ENCODE measurements at places on chromosomes 5 and 9. TPM values are rescaled to one million over a fixed set of nuclear protein-coding genes. Genes with fewer than 3 reads are reported as not detected.

Gene GAPT
- total RNA-seq, result 0.44 TPM

Gene LHFPL2
- total RNA-seq, result 33.3 TPM

Gene PDGFRB
- total RNA-seq, result 108 TPM

Gene CRAT
- total RNA-seq, result 42.1 TPM

Gene NIPAL4
- 49.8 TPM for total RNA-seq

Gene IRX1
- not detected for total RNA-seq

Gene ZNF608
- 29.6 TPM for total RNA-seq

Gene SV2C
- total RNA-seq, result 0.60 TPM

Gene SGCD
- total RNA-seq, result 2.8 TPM

GRCh38 chr5:52995095-52995494, 5.9 kb downstream of the ITGA2 start:
- no peak for DNase-seq

DNA sequence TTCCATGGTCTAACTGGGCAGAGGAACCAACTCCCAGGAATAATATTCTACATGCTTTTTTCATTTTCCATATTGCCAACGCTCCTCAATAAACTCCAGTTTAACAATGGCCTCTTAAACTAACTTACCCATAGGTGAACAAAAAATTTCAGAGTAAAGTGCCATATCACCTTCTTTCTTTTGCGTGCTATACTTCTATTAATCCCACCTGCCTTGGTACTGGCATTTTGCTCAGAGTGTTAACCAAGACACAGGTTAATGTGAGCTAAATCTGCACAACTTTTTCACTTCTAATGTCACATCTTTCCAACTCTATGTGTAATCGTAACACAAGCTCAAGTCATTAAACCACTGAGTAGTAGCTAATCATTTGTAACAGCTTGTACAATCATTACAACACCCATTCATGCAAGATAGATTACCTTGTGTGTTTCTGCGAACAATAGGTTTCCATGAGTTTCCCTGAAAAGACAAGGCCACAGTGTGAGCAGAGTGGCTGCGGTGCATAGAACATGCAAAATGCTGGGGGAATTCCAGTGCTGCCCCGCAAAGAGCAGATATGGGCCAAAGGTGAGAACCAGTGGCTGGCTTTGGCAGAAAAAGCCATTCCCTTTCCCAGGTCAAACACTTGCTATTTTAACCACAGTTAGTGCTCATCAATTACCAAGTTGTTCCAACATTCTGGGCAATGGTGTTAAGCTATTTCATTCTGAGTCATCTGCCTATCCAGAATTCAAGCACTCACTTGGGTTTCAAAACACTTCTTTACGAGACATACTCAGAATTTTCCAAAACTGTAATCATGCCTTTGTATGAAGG, 42.8 kb downstream of the TIMD4 start:
- no peak for DNase-seq

GRCh38 chr5:83844449-83845068, 123.9 kb upstream of the HAPLN1 start:
- no peak for DNase-seq

DNA sequence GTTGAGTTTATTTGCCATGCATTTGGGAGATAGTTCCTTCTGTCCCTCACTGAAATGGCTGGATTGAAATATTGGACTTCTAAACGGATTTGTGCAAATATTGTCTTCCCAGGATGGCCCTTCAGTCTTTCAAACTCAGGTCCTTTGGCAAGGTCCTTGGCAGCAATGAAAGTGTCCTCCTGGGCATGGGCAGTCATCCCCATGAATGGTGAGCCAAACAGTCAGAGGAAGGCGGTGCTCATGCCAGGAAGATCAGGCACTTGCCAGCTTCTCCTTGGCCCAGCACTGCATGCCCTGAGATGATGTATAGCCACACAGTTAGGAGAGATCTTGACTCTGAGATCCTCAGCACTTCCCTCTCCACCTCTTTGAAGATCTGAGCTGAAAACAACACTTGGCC, 221.4 kb upstream of the KLF4 start:
- DNase-seq, result no peak

GRCh38 chr9:124859803-124860581, 1.8 kb downstream of the RPL35 start:
- DNase-seq, result no peak

DNA sequence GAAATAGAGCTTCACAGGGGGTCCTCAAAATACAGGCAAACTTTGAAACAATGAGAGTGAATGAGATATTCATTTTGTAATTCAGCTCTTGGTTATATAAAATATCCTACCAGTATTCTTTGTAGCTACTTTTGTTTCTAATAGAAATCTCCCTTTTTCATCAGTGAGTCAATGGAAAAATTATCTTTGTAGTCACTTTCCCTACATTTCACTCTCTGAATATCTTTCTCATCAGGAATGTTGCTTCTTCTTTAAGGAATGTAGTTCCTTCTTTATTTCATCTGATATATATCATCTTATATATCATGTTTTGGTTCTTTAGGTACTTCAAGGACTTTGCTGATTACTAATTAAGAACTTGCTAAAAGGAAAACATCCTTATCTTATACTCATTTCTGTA, 280.3 kb upstream of the NUDT12 start:
- DNase-seq, result no peak

- DNase-seq, result no peak
These were observed 59.3 kb downstream of the SNX30 start for GRCh38 chr9:112809906-112810305.

DNA sequence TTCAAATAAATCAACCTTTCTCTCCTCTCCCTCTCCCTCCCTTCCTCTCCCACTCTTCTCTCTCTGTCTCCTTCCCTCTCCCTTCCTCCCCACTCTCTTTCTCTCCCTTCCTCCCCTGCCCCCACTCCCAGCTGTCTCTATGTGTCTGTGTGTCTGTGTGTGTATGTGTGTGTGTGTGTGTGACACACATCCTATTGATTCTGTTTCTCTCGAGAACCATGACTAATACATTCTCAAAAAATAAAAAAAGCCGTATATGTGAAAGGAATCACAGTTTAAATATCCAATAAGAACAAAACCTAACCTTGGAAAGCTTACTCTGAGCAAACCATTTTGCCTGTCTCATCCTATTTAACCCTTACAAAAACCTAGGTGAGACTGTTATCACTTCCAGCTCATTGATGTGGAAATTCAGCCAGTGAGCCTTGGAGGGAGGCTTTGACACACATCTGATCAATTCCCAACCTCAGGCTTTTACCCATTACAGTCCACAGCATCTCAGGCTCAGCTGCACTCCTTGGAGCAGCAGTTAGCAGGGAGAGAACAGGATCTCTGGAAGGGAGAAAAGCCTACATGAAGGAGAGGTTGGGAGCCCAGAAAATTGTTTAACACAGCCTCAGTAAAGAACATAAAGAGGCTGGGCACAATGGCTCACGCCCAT, 8.3 kb downstream of the HSD17B3 start:
- no peak for DNase-seq

DNA sequence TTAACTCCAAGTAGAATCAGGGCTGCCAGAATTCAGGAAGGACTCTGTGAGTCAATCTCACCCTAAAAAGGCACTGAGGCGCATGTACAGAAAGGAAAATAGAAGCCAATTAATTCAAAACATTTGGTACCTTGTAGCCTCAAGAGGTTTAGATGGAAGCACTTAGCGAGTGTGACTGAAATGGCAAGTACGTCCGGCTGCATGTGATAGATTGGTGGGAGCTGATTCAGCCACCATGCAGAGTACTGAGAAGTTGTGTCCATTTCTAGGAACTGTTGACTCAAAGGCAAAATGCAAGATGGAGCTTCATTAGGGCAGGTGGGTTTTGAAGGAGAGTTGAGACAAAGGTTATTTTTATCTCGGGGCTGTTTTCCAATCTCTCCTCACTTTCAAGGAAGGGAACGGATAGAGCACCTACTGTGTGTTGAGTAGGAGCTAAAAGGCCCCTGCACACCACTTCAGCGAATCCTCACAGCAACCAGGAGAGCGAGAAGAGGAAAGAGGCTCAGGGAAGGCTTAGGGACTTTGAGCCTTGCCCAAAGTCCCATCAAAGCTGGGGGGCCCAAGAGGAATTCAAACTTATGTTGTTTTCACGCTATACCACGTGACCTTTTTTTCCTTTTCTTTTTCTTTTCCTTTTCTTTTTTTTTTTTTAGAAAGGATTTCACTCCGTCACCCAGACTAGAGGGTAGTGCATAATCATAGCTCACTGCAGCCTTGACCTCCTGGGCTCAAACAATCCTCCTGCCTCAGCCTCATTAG, 34.6 kb upstream of the CPEB4 start:
- DNase-seq, result no peak

DNA sequence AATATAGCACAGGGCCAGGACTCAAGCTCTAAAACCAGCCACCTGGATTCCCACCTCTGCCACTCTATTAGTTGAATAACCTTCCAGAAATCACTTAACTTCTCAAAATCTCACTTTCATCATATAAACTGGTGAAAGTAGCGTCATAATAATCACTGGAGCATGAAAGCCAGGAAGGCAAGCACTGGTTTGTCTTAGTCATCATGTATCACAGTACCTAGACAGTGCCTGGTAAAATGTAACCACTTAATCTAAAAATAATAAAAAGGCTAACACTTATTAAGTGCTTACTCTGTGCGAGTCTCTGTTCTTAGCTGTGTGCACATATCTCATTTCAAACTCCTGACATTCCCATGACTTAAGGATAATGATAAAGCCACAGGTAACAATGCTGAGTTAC, 109.4 kb downstream of the ASTN2 start:
- no peak for DNase-seq

DNA sequence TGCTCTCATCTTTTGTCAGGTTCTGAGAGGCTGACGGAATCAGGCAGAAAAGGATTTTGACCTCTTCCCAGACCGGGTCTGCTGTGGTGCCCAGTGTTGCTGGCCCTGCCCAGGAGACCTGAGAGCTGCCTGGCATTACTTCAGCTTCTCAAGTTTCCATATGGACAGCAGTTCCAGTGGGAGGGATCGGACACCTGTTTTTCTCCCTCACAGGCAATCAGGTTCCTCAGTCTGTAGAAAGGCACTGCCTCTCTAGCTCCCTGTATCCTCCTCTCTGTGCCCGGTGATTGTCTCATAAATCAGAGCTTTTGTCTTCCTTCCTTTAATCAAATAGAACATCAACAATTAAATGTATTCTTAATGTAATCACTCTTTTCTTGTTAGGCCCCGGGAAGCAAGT, 198.7 kb downstream of the SEMA6A start:
- DNase-seq, result no peak

Measured in ureter (tissue), 1 donor.